ENCODE measurements at places on chromosomes 4 and X.

- DNase-seq, result peak; percentile 27
Observed at GRCh38 chrX:15242899-15243555, 26.9 kb downstream of the ASB9 start.

GRCh38 chr4:11178433-11178832 lies 250.3 kb downstream of the HS3ST1 start:
- DNase-seq, result no peak

DNA sequence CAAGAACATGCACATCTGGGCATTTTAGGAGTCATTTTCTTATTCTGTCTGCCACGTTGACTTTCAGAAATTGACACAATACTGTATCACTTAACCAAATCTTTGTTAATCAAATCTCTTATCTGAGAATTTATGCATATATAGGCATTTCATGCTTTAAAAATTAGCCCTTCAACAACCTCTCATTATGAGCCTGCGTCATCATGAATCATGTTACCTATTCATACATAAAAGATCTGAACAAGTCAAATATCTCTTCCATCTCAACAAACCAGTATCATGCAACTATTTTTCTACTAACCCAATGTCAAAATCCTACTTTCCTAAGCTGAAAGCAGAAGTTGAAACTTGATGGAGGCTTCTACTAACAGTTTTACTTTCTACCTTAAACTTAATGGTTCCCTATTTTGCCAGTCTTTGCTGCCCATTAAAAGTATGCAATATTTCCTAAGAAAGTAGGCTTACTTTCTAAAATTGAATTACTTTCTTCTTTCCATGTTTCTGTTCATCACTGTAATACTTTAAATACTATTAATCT lies 1.8 kb downstream of the ADAM29 start:
- DNase-seq, result no peak

GRCh38 chr4:109729718-109730618 lies at the start of gene PLA2G12A:
Gene PLA2G12A (minus strand): TSS chr4:109730070. CDS start chr4:109729809, 261 bp downstream.
- peak; percentile 79 for DNase-seq

DNA sequence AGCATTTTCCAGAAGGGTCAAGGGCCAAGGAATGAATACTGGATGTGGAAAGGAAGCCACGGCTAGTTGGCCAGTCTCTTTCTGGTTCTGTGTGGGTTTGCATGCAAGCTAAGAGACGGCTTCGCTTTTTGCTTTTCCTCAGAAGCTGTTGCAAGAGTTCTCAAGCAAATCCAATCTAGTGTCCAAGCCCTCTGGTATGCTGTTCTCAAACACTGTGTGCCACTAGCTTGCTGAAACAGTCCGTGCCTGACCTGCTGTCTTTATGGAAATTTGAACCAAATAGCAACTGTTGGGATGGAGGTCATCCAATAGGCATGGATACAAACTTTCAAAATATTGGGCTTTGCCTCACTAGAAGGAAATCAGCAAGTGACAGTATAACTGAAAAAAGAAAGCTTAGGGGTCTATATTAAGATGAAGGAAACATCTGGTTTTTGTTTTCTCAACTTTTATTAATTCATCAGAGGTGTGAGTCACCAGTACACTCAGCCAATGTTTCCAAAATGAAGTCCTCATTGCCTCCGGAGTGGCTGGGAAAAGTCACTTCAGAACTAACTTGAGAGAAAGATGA lies 70.5 kb downstream of the SLC9A6 start:
- DNase-seq, result peak; percentile 57

- peak; percentile 70 for DNase-seq
Observed at GRCh38 chr4:90127223-90127705, at the start of gene CCSER1. Gene CCSER1 (plus strand): TSS chr4:90127394.

DNA sequence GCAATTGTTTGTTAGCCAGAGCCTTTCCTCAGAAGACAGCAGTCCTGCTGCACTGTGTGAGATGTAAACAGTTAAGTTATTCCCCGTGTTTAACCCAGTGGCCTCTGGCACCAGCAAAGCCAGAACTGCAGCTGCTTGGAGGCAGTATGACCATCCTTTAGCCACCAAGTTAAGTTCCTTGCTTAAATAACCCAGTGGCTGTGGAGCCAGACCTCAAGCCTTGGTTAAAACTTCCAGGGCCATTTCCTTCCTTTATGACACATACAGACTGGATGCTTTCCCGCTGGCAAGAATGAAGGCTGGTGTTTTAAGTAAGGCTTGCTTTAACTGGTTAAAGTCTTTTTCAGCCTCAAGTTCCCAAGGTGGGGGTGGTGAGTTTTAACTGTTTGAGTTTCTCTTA lies 379.8 kb downstream of the DCAF12L2 start:
- peak; percentile 38 for DNase-seq

DNA sequence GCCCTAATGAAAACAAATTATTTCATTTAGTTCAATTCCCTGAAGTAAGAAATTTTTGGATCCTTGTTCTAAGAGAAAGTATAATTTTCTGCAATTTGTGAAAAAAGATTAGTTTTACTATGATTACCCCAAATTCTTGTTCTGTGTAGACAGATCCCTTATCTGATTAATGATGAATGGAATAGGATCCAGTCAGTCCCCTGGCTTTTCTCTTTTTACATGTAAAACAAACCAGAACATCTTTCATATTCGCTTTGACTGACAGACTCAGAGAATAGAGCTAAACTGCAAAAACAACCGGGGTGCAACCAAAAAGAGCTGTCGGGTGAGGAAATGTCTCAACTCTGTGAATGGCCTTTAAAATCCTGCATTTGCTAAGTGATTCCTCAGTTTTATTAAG lies 93.4 kb upstream of the VEGFC start:
- DNase-seq, result no peak

DNA sequence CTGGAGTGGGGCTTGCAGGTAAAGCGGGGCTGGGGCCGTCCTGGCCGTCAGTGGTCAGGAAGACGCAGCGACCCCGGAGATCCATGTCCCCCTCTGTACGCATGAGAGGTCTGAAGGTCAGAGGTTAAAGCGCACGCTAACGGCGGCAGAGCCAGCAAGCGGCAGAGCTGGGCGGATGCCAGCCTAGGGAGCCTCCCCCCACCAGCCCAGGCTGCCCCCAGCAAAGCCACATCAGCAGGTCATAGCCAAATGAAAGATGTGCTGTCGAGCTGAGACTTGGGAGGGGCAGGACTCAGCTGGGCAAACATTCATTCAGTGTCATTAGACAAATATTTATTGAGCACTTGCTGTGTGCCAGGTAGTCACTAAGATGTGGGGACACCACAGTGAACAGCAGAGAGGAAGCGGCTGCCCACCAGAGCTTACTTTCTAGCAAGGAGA lies 593 bp upstream of the JAKMIP1 start:
- DNase-seq, result no peak

GRCh38 chr4:141759796-141760425 lies 123.5 kb downstream of the IL15 start:
- no peak for DNase-seq

- peak; percentile 54 for DNase-seq
Observed at GRCh38 chrX:8988446-8988845, 45.5 kb downstream of the FAM9B start.

GRCh38 chrX:39827951-39828350 lies 269.8 kb downstream of the BCOR start:
- no peak for DNase-seq

DNA sequence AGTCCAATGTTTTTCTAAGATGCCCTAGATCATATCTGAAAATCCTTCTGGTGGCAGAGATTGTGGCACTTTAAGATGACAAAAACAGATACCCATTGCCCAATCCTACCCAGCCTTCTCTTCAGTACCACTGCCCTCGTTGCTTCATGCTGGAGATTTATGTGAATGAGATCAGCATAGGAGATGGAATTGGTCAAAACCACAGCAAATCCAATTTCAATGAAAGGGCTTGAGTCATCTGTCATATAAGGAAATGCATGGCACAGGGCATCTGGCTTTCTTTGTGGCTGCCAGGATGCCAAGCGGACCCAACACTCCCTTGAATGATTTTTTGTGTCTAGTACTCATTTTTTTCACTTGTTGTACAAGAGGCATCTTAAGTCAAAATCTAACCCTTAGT lies 16.8 kb downstream of the AFF2 start:
- DNase-seq, result no peak

DNA sequence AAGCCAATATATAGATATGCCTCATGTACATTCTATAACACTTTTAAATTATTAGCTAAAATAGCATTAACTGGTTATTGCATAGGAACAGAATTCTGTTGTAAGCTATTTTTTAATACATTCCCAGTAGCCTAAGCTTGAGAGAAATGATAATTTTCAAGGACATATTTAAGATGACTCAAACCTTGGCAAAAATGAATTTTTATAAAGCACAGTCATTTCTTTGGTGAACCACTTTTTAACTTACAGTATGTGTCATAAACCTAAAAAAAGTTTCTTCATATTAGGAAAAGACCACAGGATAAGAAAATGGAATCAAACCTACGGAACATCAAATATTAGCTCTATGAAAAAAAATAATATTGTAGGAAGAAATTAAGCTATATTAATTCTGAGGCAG lies 986.3 kb downstream of the STIM2 start:
- DNase-seq, result no peak

- DNase-seq, result no peak
Observed at GRCh38 chrX:7086384-7086783, 61.1 kb upstream of the STS start.

- no peak for DNase-seq
Observed at GRCh38 chr4:4627111-4627510, 85.3 kb upstream of the STX18 start.

- DNase-seq, result no peak
Observed at GRCh38 chrX:133335027-133335426, 80.3 kb downstream of the GPC4 start.

DNA sequence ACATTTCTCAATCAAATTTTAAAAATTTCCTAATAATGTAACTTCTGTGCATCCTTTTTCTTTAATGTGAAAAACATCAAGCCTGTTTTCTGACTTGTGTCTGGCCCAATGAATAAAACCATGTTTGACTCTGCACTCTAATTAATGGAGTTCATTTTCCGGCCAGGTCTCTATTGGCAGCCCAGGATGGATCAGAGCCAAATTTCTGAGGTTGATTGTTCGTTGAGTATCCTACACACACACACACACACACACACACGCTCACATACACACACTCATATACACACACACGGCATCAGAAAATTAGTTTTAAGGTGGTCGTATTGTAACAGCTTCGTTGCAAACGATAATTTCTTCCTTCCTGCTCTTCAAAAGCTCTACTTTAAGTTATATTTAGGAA lies 28.9 kb upstream of the TLL1 start:
- no peak for DNase-seq

GRCh38 chrX:23673108-23673507 lies 5.8 kb downstream of the PRDX4 start:
- DNase-seq, result no peak

DNA sequence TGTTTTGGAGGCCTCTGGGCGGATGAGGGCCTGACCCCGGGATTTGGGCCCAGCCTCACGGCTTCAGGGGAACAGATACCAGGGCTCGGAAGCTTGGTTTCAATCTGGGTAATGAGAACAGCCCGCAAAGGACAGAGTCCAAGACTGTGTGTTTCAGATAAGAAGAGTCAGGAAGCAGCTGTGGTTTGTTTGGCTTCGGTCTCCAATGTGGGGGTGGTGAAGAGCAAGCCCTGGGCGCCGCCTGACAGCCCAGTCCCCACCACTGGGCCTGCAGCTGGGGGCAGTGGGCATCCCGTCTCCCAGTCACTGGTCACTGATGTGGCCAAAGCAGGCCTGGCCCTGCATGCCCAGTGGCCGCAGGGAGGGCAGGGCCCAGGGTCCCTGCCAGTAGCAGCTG lies 9.1 kb downstream of the WFS1 start:
- DNase-seq, result peak; percentile 50

- DNase-seq, result no peak
Observed at GRCh38 chrX:4435905-4436304, 722.5 kb upstream of the PRKX start.

- DNase-seq, result no peak
Observed at GRCh38 chrX:17500145-17500579, 125.2 kb downstream of the NHS start.

DNA sequence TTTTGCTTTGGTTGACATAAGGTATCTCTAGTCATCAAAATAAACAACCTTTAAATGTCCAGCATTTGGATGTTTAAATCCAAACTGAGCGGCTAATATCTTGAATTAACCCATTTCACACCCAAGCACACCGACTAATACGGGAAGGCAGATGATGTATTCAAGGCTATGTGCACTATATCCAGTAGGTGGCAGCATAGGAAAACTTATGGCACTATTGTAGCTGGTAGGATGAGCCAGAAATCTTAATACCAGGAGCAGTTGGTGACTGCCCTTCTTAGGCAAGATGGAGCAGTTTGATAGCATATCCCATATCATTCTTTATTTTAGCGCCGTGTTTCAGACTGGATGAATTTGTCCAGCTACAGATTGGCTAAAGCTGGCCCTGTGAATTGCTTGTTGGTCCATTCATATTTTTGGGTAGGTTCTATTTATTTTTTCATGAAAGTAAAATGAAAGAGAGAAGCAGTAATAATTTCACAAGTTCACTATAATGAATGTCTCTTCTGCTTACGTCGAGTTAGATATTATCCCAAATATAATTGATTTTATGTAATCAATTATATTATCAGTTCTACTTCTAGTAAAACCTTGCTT lies 24.4 kb downstream of the UCHL1 start:
- DNase-seq, result peak; percentile 52

DNA sequence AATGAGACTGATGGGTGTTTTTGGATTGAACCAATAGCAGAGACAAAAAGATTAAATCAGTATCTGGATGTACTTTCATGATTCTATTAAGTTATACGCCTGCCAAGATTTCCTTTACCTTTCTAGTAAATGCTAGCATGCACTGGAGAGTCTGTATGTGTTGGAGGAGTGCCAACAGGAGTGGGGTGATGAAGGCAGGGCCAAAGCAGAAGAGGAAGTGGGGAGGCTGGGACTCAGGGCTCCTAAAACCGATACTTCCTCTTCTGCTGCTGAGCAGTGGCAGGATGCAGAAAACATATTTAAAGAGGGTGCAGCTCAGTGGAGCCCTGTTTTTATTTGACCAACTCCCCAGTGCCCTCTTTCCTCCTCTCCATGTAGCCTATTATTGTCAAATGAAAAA lies 5.6 kb downstream of the CYSLTR1 start:
- no peak for DNase-seq

DNA sequence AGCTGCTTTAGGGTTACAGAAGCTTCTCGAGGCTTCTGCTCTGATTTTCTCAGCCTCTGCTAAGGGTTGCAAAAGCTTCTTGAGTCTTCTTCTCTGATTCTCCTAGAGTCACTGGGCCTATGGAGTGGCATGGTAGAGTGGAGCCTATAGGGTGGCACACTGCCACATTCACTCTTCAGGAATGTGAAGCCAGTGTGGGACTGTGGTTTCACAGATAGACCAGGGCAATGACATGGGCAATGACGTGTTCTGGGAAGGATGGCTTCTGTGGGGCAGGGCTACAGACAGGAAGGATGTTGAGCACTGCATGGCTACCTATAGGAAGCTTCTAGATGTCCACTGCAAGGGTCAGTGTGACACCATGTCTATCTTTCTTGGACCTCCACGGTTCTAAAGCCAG lies 11.0 kb upstream of the MAMLD1 start:
- DNase-seq, result no peak
